ENCODE measurements at places on chromosomes 16 and 17.

DNA sequence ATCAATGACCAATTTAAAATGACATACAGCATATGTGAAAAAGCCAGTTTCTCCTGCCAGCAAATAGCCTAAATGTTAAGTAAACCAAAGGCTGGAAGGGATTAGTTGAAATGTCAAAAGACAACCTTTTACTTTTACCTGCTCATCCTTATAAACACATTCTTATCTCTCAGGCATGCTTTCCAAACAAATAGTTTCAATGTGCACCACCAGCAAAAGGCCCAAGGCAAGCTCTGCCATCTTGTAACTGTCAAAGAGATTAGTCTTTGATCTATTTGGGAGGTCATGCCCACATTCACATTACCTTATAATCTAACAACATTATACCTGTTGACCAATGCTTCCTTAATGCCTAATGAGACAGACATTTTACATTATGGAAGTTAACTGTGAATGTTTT, 132.2 kb upstream of the NACA2 start:
- no peak for DNase-seq

- DNase-seq = no peak
Observed at GRCh38 chr16:22763437-22764080, 50.4 kb upstream of the HS3ST2 start.

GRCh38 chr17:28725166-28725659, 820 bp downstream of the TLCD1 start:
- DNase-seq = no peak

GRCh38 chr17:50432125-50432762, 6.2 kb downstream of the ACSF2 start:
- DNase-seq = no peak

DNA sequence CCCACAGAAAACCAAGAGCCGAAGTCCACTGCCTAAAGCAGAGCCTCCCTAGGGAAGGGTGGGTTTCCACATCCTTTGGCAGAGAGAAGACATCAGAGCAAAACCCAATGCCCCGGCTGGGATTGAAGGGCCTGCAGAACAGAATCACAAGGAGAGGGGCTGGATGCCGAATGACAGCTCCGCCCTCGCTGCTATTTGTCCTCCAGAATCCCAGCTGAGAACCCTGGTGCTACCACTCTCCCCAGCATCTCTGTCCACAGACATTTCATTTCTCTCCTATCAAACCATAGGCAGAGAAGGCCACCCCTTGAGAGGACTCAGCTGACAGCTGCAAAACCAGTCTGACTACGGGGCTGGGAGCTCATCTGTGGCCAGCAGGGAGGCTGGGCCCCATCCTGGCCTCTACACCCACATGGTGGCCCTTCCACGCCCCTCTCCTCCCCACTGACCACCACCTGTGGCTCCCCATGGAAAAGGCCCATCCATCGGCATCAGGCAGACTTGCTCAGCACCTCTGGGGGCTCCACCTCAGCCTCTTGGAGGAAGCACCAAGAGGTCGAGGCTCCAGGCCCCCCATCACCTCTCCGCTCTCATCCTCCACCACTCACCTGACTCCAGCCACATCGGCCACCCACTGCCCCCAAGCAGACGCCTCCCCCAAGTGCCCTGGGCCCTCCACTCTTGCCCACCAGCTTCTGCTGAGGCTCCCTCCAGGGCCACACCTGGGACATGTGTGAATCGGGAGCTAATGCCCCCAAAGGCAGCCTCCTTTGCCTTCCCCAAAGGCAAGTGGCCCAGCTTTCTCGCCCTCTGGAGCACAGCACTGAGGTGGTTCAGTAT, 288.5 kb downstream of the C16orf95 start:
- no peak for DNase-seq

DNA sequence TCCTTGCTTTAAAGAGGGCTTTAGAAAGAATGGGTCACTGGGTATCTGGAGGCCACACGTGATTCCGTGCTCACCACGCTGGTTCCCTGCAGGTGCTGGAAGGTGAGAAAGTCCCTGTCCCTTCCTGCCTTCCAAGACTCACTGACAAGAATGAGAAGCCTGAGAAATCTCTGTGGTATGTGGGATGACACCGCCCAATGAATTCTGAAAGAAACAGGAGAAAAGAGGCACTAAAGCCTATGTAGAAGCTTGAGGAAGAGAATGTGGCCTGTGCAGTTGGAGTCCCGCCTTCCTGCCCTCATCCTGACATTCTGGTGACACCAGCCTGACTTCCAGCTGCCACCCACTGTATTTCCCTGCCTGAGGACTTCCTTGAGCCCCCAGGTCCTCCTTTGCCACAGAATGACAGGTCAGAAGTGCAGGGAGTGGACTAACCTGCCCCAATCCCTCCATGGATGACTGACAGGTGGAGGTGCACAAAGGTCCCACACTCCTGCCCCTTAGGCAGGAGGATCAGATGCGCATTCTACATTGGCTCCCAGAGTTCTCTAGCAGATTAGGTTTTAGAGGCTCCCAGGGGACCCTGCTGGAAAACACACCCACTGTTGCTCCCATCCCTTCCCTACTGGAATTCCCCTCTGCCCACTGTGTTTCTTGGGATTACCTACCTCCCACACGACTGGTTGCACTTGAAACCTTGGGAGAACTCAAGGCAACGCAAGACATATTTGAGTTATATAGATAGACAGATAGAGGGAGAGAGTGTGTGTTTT, 38.6 kb upstream of the TENT4B start:
- peak; percentile 42 for DNase-seq
